Liver (tissue), 10 donors: ENCODE measurements at places on chromosomes 16 and 17. TPM values are rescaled to one million over a fixed set of nuclear protein-coding genes. Genes with fewer than 3 reads are reported as not detected.

GRCh38 chr17:49576917-49577649 is 1.4 kb downstream of the NXPH3 start:
- DNase-seq = no peak

The GAST gene
- not detected for polyA plus RNA-seq

DNA sequence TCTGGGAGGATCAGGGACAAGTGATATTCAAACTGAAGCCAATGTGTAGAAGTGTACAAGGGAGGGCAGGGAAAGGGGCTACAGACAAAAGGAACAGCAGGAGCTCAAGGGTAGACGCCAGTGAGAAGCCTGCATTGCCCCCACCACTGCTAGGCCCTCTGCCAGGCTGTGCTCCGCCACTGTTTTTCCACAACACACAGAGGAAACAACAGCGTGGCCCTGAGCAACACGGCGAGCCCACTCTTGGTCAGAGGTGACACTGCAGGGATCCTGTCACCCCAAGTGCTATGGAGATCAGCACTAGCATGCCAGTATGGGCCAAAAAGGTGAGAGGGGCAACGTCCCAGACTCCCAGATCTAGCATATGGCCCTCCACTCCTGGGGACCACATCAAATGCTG is 23.4 kb downstream of the MYO18A start:
- no peak for DNase-seq

- no peak for DNase-seq
Observed at GRCh38 chr17:79459003-79459655, 151.7 kb downstream of the RBFOX3 start.

GRCh38 chr16:88310796-88311605 is 71.8 kb upstream of the ZNF469 start:
- no peak for DNase-seq

The TSPAN10 gene
- polyA plus RNA-seq = 0.36 TPM

- DNase-seq = peak; percentile 72
Observed at GRCh38 chr17:8629371-8630226, 926 bp downstream of the MYH10 start.

The ZMYND15 gene
- polyA plus RNA-seq = 2.4 TPM

GRCh38 chr17:62067165-62068145 is 2.4 kb upstream of the MED13 start:
- DNase-seq = no peak
